NCI-H524 treated with DMSO at 0.1 percent for 48 hours (cell line): ENCODE measurements at places on chromosomes 11 and 22.

- DNase-seq: no peak
Observed at GRCh38 chr22:39689421-39689820, 118.9 kb downstream of the CACNA1I start.

DNA sequence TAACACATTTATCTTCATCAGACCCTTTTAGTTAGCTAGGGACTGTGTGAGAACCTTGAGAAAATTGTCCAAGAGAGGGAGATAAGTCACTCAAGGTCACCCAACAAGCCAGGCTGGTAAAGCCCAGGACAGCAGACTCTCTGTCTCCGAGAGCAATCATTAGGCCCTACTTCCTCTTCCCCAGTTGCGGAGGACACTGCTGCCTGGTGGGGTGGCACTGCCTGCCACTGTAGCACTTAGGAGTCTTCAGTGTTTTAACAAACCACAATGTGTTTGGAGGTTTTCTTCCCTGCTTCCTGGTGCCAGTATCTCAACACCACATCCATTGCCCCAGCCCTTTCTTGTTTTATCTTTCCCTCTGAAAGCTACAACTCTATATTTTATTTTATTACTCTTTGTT lies 132.1 kb upstream of the LDLRAD3 start:
- DNase-seq: no peak

DNA sequence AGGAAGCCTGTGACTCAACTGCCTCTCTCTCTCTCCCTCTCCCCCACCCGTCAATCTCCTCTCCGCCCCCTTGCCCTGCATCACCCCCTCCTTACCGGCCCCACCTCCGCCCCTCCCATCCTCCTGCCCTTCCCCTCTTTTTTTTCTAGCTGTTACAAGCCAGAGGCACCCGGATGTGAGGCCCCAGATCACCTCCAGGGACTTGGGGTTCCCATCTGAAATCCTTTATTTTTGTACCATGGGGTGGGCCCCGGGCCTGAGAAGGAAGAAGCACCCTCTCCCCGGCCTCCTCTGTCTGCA lies 10.8 kb downstream of the KCTD17 start:
- no peak for DNase-seq

- DNase-seq: no peak
Observed at GRCh38 chr22:24054356-24054755, 43.3 kb downstream of the CABIN1 start.

GRCh38 chr11:124122123-124122522 lies 6.9 kb downstream of the VWA5A start:
- no peak for DNase-seq

GRCh38 chr11:97607291-97608000 lies 1217.6 kb downstream of the JRKL start:
- no peak for DNase-seq

- DNase-seq: no peak
Observed at GRCh38 chr11:116353589-116353988, 419.2 kb downstream of the BUD13 start.

DNA sequence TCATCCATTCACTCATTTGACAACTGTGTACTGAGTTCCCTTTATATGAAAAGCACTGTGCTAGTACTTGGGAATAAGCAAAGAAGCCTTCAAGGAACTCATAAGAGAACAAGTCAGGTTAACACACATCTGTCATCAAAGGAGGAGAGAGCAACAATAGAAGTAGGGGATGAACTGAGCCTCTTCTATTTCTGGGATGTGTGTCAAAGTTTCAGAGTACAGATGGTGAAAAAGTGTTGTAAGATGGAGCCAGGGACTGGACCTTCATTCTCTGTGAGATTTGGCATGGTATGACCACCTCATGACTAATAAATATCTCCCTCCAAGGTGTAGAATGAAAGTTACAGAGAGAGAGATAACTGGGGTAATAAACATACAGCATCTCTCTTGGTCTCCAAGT lies 349.8 kb upstream of the PLET1 start:
- no peak for DNase-seq

DNA sequence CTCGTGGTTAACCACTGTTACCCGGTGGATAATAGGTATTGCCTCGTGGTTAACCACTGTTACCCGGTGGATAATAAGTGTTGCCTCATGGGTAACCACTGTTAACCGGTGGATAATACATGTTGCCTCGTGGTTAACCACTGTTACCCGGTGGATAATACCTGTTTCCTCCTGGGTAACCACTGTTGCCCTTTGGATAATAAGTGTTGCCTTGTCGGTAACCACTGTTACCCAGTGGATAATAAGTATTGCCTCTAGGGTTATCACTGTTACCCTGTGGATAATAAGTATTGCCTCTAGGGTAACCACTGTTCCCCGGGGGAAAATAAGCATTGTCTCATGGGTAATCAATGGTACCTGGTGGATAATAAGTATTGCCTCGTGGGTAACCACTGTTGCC lies 15.0 kb upstream of the NXPE4 start:
- no peak for DNase-seq

- no peak for DNase-seq
Observed at GRCh38 chr22:42714768-42715390, 5.8 kb downstream of the A4GALT start.

GRCh38 chr11:3662856-3663255 lies 8.3 kb downstream of the CHRNA10 start:
- no peak for DNase-seq

GRCh38 chr11:95283650-95284049 lies 52.6 kb upstream of the SESN3 start:
- DNase-seq: no peak

- DNase-seq: no peak
Observed at GRCh38 chr11:122317305-122317704, 201.3 kb upstream of the BLID start.

- no peak for DNase-seq
Observed at GRCh38 chr11:7936615-7937014, 4.9 kb downstream of the OR10A3 start.

DNA sequence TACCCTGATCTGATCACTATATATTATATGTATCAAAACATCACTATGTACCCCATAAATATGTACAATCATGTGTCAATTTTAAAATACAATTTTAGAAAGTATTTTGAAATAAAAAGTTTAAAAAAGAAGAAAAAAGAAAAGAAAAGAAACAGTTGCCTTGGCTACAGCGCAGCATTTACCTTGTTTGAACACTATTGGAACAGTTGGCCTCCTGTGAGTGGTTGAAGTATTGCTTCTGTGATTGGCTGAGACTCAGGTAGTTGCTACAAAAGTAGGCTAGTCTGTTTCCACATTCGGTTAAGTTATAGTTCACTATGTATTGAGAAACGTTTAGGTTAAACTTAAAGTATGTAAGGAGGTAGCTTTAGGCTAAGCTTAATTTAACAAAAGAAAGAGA lies 7.9 kb upstream of the DTX4 start:
- DNase-seq: no peak

DNA sequence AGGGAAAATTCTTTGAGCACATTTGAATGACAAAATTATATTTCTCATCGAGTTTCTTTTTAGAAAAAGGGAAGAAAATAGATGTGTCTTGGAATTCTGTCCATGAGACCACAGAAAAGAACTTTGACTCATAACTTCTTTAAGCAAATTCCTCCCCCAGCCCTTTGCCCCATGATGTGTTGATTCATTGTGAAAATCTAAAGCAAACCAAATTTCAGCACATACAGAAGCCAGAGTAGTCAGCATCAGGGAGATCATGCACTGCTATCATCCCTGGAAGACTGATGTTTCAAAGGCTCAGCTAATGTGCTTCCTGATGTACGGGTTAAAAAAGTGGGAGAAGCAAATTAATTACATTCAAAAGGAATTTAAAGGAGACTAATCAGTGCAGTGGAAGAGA lies 159.7 kb downstream of the FAT3 start:
- no peak for DNase-seq

DNA sequence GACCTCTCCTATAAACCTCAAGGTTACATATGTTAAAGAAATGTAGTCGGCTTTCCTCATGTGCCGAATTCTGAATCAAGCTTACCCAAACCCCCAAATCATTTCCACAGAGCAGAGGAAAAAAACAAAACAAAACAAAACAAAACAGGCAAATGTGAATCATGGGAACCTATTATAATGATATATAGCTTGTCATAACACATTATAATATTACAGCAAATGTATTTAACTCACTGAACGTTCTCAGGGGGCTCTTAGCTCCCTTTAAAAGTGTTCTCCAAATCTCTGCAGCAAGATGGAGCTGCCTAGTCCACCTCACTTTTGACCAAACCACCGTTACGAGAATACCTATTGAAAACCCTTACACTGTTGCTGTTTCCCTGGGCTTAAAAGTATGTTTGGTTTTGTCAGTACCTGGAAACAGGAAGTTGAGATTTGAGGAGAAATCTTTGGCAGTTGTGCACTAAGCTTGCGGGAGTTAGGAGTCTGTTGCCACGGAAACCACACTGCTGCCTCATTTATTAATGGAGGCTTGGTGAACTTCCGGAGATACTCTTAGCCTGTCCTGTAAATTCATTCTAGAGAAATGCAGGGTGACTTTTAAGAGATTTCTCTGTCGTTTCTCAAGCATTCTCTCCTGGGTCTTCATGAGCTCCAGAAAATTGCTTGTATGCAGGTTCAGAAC lies 167.0 kb upstream of the RASSF10 start:
- no peak for DNase-seq

DNA sequence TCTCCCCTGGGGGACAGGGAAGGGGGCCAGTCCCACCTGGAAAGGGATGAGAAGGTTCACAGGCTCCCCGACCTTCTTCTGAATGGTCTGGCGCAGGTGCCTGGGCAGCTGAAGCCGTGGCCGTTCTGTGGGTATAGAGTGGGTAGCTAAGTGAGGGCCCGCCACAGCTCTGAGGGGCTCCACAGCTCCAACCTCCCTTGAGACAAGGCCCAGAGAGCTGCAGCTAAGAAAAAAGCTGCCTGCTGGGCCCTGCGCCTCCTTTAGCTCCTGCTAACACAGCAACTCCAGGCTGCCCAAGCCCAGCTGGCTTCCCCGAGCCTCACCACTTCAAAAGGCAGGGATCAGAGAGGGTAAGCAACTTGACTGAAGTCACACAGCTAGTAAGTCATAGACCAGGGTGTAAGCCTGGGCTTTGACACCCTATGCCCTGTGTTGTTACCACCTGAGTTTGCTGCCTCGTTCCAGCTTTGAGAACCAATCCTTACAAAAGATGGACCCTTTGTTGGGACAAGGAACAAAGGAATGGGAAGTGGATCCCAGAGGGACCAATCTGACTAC lies 18.5 kb downstream of the MYBPC3 start:
- DNase-seq: no peak

DNA sequence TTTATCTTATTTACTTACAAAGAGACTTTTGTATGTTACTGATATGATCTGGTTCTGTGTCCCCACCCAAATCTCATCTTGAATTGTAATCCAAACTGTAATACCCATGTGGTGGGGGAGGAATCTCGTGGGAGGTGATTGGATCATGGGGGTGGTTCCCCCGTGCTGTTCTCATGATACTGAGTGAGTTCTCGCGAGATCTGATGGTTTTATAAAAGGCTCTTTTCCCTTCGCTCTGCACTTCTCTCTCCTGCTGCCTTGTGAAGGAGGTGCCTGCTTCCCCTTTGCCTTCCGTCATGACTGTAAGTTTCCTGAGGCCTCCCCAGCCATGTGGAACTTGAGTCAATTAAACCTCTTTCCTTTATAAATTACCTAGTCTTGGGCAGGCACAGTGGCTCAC lies 42.4 kb upstream of the WNT7B start:
- no peak for DNase-seq

GRCh38 chr22:50444663-50445062 lies 30.2 kb downstream of the SBF1 start:
- DNase-seq: no peak

- DNase-seq: no peak
Observed at GRCh38 chr22:44219101-44219870, 38.6 kb downstream of the PARVG start.

DNA sequence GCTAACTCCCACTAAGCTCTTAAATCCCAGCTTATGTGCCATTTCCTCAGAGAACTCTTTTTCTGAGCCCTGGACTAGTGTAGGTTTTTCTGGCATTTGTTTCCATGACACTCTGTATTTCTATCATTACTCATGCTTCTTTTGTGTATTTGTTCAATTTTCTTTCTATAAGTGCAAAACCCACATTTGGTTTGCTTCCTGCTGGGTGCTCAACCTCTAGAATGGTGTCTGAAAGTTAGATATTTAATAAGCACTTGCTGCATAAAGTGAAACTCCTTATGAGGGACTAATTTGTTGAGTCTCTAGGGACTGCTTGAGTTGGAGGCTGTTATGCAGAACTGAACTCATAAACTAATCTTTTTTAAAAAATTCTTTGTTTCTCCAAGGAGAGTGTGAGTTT lies 68.6 kb downstream of the SYT9 start:
- no peak for DNase-seq

DNA sequence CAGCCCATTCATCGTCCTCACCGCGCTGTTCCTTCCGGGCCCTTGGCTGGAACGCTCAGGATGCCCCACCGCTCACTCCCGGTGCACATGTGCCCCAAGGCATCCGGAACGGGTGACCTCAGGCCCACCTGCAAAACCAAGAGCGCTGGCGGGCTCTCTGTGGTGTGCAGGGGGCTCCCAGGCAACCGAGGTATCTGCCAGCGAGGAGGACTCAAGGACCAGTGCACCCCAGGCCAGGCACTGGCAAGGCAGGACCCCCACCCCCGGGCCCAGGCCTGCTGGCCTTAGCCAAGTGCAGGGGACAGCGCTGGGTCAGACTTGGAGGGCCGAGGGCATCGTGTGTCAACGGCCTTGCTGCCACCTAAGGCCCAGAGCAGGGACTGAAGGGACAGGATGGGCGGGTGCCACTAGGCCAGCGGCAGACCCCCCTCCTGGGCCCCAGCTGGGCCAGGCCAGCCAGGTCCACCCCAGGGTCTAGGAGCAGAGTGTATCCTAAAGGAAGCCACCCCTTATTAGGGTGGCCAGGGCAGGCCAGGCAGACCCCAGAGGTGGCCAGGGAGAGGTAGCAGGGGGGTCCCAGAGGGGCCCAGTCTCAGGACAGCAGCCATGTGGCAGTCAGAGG lies 8.5 kb downstream of the TNNT3 start:
- DNase-seq: no peak

GRCh38 chr22:24706732-24707469 lies 67.6 kb downstream of the PIWIL3 start:
- no peak for DNase-seq

- DNase-seq: no peak
Observed at GRCh38 chr22:44159221-44159620, 21.5 kb upstream of the PARVG start.

DNA sequence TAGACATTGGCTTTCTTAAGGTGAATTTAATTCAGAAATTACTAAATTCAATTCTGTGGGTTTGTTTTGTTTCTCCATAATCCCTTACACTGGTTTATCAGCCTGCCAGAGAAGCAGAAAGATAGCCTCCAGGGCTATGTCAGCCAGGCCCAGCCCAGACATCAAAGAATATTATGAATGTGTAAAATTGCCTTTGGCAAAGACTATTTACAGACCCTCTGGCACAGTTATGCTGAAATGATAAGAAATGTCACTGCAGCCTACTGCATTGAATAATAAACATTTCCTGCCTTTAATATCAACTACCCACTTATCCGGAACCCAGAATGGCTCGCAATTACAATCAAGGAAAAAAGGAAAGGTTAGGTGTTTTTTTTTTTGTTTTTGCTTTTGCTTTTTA lies 562.5 kb upstream of the LRRC4C start:
- no peak for DNase-seq

GRCh38 chr11:78838417-78838816 lies 263.8 kb upstream of the NARS2 start:
- DNase-seq: no peak

GRCh38 chr11:104122011-104122635 lies 41.8 kb downstream of the PDGFD start:
- no peak for DNase-seq

- DNase-seq: peak; percentile 34
Observed at GRCh38 chr11:61814958-61815789, 1.6 kb downstream of the FADS1 start.
